Activated CD8-positive, alpha-beta memory T cell treated with anti-CD3 and anti-CD28 coated beads for 48 hours (primary cell): ENCODE measurements at places on chromosomes 7 and 10.

GRCh38 chr7:107856806-107857540 is 34.0 kb upstream of the DLD start:
- no peak for DNase-seq

GRCh38 chr7:108839076-108839475 is 269.4 kb downstream of the DNAJB9 start:
- DNase-seq: no peak

- no peak for DNase-seq
These were observed 69.5 kb downstream of the JMJD1C start for GRCh38 chr10:63396133-63396761.

DNA sequence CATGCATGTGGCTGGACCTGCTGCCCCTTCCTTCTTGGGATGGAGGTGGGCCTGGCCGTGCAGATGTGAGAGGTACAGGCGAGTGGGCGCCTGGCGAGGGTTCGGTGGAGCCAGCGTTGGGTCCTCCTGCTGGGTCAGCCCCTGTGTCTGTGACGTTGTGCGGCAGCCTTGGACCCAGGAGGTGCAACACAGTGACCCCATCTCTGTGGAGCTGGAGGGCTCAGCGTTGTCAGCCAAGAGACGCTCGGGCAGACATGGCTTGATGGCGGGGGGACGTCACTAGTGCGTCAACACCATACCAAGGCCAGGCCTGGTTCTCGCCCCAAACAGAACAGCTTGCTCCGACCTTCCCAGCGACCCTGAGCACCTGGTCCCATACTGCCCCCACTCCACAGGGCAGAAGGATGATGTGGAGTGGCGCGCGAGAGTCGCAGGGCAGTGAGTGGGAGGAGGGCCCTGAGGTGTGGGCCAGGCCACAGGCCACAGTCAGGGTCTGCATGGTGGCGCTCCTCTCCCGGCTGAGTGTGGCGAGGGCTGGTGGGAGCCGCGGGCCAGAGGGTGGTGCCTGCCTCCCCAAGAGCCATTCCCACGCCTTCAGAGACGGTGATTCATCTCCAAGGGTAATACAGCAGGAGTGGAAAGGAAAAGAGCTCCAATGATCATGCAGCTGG is 184.4 kb downstream of the DNAJB6 start:
- no peak for DNase-seq

DNA sequence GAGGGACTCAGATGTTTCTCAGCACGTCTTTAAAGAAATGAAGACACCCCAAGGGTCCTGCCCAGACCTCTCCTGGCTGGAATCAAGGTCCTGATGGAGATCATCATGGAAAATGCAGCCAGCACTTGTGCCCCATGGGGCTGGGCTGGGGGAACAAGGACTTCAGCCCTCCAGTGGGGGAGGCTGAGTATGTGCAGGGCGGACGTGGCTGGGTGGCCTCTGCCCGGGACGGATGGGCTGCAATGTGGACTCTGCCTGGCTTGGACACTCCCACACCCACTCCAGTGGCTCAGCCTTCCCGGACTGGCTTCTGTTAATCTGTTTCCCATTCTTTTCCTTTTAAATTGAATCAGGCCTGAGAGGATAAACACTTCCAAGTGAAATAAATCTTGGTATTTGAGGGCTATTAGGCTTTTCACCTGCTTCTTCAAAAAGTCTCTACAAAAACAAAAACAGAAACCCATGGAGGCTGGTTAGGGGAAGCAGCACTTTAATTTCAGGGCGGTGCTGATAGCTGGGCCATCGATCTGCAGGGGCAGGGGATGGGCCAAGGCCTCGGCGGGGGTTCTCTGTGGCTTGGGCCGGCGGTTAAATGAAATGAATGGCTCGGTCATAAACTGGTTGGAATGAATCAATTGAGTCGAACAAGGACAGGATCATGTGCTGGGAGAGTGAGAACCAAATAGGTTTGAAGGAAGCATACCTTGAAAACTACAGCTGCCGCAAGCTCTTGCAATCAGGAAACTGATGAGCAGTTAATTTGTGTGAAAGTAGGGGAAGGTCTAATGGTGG is 51.4 kb downstream of the ADARB2 start:
- DNase-seq: no peak

DNA sequence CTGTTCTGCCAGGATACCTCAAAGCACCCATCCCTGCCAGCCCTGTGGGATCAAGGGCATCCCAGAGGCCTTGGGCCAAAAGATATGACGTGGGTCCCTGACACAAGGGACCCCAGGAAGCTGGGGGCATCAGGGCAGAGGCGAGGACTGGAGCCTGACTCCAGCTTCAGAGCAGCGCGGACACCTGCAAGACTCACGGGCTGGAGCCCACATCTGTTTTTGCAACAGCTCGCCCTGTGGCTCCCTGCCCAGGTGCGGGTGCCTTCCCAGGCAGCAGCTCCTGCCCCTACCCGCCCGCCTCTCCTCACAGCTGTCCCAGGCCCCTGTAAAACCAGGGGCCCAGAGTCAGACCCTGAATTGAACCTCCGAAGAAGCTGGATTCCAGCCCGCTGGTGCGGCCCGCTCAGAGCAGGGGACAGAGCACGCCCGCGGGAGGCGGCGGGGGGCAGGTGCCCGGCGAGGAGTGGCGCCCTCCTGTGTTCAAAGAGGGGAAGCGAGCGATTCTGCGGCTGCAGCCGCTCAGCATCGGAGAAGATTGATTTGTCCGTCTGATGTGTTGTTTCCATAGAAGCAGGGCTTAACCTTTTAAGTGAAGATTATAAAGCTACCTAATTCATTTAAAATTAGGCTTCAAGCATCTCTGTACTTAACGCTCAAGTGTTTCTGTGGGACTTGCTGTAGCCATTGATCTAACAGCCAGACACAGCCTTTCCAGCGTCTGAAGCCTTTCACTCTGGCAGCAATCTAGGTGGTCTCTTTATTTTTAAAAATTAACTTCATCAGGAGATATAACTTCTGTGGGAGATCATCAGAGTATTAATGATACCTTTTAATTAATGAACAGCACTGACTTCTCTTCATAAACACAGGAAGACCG is 88.4 kb downstream of the BEND7 start:
- DNase-seq: peak; percentile 43

- DNase-seq: no peak
These were observed 235.7 kb downstream of the EMX2 start for GRCh38 chr10:117778241-117778640.

GRCh38 chr7:75739796-75740672 is 1.3 kb upstream of the HIP1 start:
- no peak for DNase-seq

DNA sequence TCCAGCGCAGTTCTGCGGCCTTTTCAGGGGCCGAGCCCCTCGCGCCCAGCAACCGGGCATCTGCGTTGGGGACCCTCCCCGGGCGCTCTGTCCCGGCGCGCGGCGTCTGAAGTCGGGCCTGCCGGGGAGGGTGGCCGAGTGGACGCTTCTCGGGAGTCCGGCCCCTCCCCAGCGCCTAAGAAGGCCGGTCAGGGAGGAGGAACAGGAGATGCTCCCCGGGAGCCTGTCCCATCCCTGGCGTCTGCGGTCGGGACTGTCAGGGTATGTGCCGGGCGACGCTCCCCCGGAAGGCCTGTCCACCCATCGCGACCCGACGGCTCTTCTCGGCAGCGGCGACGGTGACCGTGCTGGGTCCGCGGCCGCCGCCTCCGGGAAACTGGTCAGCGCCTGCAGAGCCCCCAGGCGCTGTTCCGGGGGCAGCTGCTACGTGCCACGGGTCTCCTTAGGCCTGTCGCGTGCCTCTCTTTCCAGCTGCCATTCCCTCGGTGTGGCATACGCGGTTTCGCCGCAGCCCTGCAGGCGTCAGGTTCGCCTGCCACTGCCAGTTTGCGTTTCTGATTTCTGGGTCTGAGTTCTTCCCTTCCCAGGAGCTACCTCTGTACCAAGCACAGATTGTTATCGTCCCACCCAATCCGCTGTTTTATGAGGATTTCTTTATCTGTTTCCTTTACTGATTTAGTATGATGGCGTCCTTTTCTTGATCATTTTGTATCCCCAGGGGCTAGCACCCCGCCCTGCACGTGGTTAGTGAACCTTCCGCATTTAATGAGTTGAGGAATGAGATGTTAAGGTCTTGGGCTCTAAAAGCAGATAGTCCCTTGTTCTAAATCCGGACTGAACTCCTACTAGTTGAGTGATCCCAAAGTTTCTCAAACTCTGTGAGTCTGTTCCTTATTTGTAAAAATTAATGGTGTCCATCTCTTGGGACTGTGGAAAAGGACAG is 782 bp downstream of the IFIT5 start:
- no peak for DNase-seq

DNA sequence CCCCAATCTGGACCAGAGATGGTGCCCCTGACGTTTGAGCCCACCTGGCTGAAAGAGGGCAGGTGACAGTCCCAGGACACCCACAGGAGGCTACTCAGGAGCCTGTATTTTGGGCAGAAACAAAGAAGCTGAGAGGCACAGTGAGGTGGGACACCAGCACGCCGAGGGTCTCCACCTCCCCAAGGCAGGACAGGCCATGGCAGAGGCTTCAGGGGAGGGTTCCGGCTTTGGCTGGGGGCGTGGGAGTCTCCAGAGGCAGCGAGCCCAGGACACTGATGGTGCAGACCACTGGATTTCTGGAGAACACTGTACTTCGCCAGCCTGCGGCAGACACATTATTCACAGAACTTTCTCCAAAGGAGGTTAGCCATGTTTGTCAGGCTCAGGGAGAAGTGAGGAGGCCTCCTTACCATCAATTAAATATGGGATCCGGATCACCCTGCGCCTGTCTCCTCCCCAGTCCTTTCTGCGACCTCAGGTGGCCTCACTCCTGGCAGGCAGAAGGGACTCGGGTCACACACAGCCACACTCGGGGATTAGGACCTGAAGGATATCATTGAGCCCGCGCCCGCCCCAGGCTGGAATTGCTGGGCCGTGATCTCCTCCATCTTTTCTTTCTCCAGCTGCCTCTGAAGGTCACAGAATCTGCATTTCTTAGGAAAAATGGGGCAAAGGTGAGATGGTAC is 98.3 kb downstream of the MKI67 start:
- no peak for DNase-seq

DNA sequence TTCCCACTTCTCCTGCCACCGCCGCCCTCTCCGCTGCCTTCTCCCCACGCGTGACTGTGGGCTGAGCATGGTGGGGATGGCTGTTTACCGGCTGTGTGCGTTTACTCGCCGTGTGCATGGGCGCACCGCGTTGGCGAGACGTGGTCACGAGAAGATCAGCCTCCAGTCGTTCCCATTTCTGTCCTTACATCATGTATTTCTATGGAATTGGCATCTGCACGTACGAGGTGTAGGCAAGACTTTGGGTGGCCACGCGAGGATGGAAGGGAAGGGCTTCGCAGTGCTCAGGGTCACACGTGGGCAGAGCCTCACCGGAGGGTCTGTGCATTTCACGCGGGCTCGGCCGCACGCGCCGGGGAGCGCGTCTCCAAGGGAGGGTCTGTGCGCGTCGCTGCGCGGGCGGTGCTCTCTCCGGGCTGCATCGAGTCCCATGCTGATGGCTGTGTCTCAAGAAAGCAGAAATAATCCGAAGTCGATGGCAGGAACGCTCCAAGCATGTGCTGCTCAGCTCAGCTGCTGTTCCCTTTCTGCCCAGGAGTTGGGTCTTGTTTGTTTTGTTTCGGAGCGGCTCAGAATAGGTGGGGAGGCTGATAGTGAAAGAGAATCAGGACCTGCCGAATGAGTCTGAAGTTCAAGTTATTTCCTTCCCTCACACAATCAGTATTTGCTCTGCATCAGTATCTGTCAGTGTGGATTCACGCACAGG is 973 bp downstream of the CAMK1D start:
- no peak for DNase-seq

DNA sequence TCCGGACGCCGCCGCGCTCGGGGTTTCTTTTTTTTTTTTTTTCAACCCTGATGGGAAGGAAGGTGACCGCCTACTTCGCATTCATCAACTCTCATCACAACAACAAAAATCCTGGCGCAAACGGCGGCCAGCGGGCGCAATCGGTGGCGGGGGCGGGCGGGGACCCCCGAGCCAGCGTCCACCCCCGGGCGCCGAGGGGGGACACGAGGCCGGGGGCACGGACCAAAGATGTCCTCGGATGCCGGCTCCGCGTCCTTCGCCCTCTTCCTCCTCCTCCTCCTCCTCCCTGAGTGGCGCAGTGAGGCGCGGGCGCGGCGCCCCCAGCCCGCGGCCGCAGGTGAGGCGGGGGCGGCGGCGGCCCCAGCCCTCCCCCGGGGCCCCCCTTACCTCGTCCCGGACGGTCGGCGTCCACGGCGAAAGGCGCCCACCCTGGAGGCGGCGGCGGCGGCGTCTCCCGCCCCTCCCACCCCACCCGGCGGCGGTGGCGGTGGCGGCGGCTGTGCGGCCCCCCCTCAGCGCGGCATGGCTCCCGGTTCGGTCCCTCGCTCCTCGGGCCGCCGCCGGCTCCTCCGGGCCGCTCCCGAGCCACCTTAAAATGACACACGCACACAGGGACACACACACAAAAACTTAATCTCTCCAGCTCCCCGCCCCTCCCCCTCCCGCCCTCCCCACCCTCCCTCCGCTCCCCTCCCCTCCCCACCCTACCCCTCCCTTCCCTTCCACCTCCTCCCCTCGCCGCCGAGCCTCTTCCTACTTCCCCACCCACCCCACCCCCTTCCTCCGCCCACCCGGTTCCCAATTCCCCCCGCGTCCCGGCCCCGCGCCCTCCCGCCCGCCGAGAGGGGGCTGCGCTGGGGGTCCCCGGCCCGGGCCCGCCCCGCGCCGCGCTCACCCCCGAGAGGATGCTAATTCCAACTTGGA is at the start of gene CTBP2:
Gene CTBP2 (minus strand): TSS at position 632 of the 924 bp plus-strand sequence.
- DNase-seq: no peak

GRCh38 chr10:130454543-130455000 is 318.4 kb downstream of the GLRX3 start:
- no peak for DNase-seq

DNA sequence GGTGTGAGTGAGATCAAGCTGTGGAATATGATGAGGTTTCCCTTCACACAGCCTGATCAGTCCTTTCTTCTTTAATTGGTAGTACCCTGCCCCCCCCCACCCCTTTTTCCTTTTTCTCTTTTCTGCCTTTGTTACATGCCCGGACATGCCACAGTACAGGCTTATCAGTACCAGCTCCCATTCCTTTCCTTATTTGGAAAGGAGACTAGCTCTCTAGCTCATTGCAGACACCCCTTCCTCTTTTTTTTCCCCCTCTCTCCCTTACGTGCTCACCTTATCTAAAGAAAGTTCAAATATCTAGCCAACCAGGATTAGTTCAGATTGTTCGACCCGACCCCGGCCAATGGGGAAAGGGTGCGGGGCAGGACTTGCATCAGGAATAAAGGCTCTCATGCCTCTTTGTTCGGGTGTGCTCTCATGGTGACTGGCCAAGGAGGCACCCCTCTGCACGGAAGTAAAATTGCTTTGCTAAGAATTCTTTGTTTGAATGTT is 230.4 kb downstream of the ACTR3B start:
- DNase-seq: no peak

- DNase-seq: no peak
These were observed 91.0 kb downstream of the CUBN start for GRCh38 chr10:17038627-17039026.
